Epithelial cell of esophagus (primary cell): ENCODE measurements at places on chromosomes 16 and 17.
A peak's percentile ranks its signal among the peaks of the same experiment; 100 is the strongest.

- DNase-seq, result peak; percentile 62
Measured at GRCh38 chr16:69535123-69536050, 30.4 kb upstream of the NFAT5 start.

DNA sequence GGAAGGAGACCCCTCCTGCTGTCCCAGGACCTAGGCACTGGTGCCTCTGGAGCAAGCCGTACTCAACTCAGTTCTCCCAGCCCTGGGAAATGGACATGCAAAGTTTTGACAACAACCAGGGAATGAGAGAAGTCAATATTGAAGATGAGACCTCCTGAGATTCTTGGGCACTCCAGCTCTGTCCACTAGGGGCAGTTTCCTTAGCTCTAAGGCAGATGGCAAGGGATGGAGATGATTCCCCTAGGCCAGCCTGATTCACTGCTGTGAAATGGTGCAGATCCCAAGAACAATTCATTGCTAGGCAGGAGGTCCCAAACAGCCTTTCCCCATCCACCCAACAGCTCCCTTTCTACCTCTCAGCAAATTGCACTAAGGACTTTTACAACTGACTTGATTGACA lies 20.5 kb upstream of the SDR42E2 start:
- peak; percentile 40 for DNase-seq

DNA sequence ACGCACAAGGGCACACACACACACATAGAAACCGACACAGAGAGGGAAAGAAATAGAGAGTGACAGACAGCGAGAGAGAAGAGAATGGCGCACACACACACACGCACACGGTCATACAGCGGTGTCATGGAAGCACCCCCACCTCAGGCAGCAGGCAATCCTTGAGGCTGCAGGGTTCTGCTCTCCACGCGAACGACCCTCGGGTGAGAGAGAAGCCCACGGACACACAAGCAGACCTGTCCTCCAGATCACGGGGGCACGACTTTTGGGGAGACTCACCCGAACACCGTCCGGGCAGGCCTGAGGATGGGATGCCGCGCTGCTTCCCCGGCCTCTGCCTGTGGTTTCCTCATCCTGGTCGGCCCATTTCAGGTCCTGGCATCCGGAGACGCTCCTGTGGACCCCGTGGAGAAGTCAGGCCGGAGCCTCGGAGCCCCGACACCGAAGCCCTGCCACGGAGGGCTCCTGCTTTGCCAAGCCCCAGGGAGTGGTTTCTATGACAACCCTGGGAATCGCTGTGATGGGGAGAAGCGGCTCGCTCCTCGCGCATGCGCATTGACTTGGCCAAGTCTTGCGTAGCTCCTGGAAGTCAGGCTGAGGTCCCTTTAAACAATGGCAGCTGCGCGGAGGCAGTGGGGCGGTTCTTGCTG lies 118.2 kb upstream of the KCNJ18 start:
- DNase-seq, result peak; percentile 19

- DNase-seq, result no peak
Measured at GRCh38 chr17:75776386-75777295, 8.0 kb upstream of the UNK start.

GRCh38 chr16:69927056-69927757 lies 23.9 kb upstream of the CLEC18A start:
- no peak for DNase-seq

- no peak for DNase-seq
Measured at GRCh38 chr17:80738020-80738808, 193.6 kb downstream of the RPTOR start.

DNA sequence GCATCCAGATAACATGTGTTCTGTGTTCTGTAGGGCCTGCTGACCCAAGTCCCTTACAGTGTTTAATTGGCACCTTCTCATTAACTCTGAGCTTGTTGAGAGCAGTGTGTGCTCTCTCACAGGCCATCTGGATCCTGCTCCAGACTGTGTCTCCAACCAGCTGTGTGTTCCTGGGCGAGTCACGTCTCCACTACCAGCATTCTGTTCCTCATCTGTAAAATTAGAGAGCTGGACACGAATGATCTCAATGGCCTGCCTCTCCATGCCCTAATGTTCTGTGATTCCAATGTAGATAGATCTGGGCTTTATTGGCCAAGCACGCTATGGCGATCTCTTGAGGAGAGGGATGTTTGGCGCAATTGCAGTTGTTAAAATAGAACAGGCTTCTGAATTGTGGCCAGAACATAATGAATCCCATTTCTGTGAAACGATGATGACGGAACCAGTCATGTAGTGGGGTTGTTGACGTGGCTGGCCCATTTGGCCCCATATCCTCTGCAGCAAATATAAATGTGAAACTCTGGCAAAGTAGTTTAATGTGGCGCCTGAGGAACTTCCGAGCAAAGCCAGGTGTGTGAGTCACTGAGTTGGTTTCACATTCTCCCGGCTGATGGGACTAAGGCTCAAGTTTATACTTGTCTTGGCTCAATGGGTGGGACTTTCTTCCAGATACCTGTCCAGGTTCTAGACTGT lies 22.2 kb downstream of the TBX4 start:
- DNase-seq, result peak; percentile 98

- peak; percentile 94 for DNase-seq
Measured at GRCh38 chr17:32496395-32497073, 9.7 kb downstream of the CDK5R1 start.

DNA sequence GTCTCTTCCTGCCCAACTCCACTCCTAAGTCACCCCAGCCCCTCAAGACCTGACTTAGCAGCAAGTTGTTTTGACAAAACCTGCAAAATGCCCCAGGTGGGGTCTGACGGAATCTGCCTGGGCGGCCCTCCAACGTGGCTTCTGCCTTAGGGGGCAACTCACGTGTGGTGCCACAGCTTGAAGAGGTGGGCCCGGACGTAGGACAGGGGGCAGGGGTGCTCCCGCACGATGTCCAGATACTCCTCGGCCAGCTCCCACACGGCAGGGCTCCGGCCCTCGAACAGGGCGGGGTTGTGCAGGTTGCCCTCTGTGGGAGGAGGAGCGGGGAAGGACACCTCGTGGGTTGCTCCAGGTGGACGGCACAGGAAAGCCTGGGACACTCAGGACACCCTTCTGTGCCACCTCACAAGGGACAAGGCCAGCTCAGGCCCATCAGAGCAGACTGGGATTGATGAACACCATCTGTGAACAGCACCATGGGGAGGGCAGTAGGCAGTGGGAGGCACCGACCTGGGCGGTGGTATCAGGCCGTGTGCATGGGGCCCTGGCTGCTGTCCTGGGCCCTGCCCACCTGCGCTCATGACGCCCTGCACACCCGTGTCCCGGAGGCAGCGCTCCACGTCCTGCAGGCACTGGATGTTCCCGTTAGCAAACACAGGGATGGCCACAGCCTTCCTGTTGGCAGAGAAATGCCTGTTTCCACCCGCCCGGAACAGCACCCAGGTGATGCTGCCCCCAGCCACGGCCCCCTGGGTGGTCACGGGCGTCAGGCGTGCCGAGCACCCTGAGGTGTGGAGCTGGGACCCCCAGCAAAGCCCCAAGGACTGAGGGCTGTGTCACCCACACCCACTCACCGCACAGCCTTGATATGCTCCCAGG lies 4.3 kb downstream of the DUS1L start:
- no peak for DNase-seq

- DNase-seq, result no peak
Measured at GRCh38 chr16:85321509-85322271, 209.4 kb upstream of the CIBAR2 start.

DNA sequence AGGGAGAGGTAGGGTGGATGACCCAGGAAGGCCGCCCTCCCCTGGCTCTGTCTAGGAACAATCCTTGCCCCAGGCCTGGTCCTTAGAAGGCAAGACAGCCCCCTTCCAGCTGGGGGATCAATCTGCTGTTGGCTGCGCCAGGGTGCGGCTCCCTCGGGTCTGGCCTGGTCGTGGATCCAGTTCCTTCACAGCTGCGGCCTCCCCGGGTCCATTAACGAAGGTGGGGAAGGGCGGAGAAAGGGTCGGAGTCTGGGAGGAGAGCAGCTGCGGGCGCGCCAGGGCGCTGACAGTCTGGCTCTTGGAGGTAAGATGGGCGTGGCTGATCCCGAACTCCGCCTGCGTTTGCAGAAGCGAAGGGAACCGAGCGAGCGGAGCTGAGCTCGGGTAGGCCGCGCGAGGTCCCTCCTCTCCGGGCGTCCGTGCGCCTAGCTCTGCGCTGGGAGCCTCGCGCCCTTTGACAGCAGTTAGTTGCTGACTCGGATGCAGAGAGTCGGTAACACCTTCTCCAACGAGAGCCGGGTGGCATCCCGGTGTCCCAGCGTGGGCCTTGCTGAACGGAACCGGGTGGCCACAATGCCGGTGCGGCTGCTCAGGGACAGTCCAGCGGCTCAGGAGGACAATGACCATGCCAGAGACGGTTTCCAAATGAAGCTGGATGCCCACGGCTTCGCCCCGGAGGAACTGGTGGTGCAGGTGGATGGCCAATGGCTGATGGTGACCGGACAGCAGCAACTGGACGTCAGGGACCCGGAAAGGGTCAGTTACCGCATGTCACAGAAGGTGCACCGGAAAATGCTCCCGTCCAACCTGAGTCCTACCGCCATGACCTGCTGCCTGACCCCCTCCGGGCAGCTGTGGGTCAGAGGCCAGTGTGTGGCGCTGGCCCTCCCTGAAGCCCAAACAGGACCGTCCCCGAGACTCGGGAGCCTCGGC lies at the start of gene HSPB9:
Gene HSPB9, plus strand, starts transcription at position 434 of the 933 bp plus-strand sequence. Its CDS starts 47 bp downstream, at position 481.
- peak; percentile 81 for DNase-seq

DNA sequence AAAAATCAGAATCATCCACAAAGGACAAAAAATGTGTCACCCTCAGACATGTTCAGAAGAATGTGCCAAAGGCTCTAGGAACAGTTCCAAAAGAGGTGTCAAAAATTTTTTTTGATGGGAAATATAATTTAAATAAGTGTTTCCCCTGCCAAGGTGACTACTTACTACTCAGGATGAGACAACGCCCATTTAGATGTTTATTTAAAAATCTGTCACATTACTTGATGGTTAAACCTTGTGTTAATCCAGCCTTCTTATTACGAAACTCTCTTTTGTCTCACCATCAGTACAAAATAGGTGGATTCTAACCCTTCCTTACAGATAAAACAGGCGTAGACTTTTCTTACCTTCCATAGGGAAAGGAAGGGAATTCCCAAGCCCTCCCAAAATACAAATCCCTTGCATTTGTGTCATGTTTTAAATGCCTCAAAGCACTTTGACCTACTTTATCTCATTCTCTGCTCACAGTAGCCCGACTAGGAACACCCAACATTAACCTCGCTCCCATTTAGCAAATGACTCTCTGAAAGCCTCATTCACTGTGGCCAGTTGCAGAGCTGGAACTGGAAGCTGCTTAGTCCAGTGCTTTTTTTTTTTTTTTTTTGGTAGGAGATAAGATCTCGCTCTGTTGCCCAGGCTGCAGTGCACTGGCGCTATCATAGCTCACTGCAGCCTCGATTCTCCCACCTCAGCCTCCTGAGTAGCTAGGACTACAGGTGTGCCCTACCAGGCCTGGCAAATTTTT lies 5.8 kb upstream of the GNA13 start:
- peak; percentile 71 for DNase-seq

GRCh38 chr16:59913666-59914065 lies 1179.5 kb upstream of the GOT2 start:
- peak; percentile 17 for DNase-seq

DNA sequence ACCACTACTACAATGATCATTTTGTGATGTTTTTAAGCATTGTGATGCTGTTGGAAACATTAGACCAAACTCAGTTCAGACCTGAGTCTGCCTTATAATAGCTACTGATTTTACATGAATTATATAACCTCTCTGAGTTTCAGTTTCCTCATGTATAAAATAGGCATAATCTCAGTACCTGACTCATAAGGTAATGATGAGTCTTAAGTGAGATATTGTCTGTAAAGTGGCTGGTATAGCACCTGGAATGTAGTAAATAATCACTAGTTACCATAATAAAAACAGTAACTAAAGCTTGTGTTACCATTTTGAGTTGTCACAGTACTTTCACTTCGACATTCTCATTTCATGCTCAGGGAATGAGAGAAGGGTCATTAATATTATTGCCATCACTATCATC lies 381.5 kb upstream of the SALL1 start:
- peak; percentile 62 for DNase-seq

- DNase-seq, result no peak
Measured at GRCh38 chr17:37562016-37562745, 47.0 kb downstream of the SYNRG start.

- no peak for DNase-seq
Measured at GRCh38 chr16:49652456-49653172, 203.3 kb downstream of the ZNF423 start.

DNA sequence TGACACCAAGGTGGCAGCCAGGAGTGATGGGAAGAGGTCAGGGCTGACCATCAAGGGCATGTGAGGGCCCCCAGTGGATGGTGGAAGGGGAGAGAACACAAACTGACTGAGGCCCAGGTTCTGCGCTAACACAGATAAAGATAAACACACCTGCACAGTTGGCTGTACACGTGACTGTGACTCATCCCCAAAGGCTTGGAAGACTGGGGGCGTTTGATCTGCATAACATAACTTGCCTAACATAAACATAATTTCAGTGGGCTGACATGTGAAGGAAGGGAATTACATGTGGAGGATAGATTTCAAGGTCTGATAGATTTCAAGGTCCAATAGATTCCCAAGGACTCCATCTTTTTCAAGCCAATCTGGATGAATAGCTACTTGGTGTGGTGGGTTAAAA lies 100.9 kb upstream of the TNRC6C start:
- no peak for DNase-seq
